Renal cortical epithelial cell (primary cell): ENCODE measurements at places on chromosomes 3 and 15.

GRCh38 chr15:68175526-68175925 lies 29.6 kb downstream of the CALML4 start:
- DNase-seq, result no peak

GRCh38 chr3:25441234-25441856 lies 13.3 kb downstream of the RARB start:
- no peak for DNase-seq

DNA sequence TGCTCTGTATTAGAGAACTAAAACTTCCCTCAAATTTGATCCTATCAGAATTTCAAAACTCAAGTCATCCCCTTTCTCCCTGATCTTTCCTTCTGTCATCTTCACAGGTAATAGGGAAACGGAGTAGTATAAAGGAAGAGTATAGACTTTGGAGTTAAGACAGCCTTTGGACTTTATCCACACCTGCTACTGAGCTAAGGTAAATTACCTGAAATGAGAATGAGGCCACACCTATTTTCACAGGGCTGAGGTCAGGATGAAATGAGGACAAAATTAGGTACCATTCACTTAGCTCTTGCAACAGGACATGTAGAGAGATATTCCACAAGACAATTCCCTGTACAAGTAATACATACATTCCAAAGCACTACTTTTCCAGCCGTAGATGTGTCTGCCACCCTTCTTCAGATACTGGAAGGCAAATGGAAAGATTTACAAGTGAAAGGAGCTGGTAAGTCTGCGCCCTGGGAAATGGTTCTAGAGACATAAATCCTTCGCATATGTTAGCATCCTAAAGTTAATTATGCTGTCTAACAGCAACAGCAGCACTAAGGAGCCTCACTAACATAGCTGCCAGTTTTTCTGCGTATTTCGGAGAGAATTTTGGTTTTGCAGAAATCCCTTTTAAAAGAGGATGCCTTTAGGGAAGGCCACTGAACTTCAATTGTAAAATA lies 461.8 kb downstream of the SHQ1 start:
- no peak for DNase-seq

DNA sequence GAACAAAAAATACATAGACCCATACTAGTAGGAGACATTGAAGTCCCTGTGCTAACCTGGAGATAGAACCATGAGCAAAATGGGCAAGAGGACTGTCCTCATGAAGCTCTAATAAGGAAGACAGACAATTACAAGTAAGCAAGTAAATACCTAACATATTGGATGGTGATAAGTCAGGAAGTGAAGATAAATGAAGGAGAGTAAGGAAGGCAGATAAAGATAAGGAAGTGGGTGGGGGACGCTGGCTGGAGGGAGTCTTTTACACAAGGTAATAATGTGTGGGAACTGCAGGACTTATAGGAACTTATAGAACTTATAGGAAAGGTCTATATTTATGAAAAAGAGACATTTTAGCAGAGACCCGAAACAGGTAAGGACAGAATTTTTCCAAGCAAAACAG lies 148.9 kb upstream of the ABI3BP start:
- DNase-seq, result no peak

DNA sequence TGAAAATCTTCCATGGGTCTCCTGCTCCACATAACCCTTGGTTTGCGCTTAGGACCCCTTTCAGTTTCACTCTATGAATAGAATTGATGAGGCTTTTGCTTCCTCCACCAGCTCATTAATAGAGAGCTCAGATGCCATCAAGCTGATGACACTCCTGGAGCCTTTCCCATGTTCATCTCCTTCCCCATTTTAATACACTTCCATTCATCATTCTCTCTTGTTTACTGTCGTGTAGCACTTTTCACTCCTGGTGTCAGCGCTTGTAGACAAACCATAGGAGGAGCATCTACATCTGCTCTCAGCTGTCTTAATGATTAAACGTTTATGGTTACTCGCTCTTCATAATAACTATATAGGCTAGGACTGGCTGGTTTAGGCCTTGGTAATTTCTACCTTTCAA lies 363.5 kb downstream of the EPHB1 start:
- DNase-seq, result no peak
